ENCODE measurements at places on chromosomes 1 and 21.

DNA sequence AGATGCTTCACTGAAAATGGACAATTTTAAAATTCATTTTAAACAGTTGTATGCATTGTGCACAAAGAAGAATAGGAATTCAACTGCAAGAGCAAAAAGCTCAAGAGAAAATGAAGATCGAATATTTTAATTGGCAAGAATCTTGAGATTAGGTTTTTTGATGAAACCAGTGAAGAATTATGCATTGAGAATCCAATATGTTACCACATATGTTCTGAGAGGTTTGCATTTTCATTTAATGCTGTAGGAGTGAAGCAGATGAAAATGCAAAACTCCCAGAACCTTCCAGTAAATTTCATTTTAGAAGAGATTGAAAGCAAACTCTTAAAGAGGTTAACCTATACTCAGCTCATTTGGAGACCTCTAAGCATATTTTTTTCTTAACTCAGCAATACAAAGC is 298.0 kb downstream of the OLFM3 start:
- no peak for DNase-seq

DNA sequence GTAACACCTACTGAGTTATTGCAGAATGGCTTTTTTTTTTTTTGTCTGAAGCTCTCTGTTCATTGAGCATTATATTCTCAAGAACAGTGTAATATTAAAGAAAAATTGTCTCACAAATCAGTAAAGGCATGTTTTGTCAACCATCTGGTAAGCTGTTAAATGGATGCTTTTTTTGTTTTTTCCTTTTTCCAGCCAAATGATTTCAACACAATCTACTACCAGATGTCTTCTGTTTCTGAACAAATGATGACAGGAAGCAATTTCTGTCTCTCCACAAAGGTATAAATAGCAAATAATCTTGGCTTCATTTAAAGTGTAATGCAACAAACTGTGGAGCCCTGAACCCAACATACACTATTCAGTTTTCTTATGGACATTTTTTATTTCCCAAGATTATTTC is 78.6 kb upstream of the RGS2 start:
- DNase-seq, result no peak

- DNase-seq, result no peak
These were observed 600 bp downstream of the ASTN1 start for GRCh38 chr1:177163844-177164379.

GRCh38 chr21:33987461-33987860 is 71.9 kb upstream of the ATP5PO start:
- no peak for DNase-seq

DNA sequence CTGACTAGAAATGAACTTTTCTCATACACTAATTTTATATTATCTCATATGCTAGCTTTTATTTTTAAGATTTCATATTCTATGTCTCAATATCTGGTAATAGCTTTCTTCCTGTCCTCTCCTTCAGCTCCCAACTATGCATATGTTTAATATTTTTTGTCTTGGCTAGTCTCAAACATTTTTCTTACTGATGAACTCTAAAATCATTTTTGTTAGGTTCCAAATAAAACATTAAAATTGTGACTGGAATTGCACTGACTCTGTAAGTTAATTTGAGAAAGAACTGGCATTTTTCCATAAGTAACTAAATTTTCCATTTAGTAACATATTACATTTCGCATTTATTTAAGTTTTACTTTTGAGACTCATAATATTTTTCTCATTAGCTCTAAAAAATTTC is 368.5 kb upstream of the DPYD start:
- DNase-seq, result no peak
